ENCODE measurements at places on chromosomes 4 and X. TPM values are rescaled to one million over a fixed set of nuclear protein-coding genes. Genes with fewer than 3 reads are reported as not detected.

Gene CT47B1
- total RNA-seq: not detected

DNA sequence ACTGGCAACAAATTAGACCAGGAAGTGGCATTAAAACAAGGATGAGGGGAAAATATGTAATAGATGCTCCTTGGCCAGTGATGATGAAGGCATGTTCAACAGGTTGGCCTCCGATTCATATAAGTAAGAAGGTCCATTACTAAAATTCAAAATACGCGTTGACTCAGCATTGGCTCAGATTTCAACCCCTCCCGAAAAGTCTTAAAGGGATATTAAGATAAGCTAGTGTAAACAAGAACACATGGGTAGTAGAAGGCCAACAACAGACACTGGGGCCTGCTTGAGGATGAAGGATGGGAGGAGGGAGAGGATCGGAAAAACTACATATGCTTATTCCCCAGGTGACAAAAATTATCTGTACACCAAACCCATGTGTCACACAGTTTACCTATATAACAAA, 19.1 kb upstream of the LAP3 start:
- DNase-seq: peak; percentile 40

DNA sequence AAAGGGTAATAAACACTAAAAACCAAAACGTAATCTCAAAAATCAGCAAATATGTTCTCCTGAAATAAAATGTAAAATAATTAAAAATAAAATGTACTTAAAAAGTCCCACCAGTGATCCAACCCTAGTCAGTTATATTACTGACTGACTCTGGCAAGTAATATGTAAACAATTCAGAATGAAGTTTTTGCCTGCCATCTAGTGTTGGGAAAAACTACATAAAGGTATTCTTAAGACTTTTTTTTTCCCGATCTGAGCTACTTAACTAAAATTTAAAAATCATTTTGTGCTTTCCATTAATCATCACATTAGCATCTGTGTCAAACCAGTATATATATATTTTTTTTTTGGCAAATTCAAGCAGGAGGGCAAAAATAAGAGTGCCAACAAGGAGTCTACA, 24.0 kb downstream of the RCHY1 start:
- peak; percentile 65 for DNase-seq

DNA sequence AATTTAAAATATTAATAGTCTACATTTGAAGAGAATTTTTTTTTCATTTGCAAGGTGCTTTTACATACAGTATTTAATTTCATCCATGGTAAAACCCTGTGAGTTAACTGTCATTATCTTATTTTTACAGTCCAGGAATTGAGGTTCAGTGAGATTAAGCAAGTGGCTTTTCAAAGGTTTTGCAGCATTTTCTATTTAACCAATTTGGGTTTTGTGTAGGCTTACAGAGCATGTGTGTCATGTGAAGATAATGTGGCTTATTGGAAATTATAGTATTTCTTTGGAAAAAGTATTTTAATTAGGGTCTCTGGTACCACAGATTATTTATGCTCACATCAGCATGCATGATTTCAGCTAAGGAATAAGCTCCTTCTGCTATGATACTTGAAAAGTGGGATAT, 4.5 kb downstream of the XK start:
- no peak for DNase-seq

Gene PCDH10
- total RNA-seq: 16.4 TPM

Gene IL21
- not detected for total RNA-seq

Gene PRICKLE3
- total RNA-seq: 5.2 TPM

DNA sequence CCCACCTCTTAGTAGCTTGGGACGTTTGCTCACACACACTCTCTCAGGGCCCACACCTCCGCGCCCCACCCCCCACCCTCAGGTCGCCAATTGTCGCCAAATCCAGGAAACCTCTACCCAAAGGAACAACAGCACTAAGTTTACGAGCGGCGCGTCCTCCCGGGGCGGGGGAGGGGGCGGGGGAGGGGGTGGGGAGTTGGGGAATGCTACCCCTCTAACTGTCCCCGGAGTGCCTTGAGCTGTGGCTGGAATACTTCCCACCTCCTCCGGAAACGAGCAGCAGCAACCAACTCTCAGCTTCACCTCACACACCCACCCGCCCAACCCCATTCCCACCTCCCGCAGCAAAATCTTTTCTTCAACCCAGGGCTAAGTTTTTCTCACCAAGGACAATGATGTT, 135.6 kb upstream of the ZIC3 start:
- DNase-seq: no peak

Gene ZXDA
- 5.5 TPM for total RNA-seq

GRCh38 chrX:154739952-154740465, 10.9 kb downstream of the GAB3 start:
- DNase-seq: no peak

DNA sequence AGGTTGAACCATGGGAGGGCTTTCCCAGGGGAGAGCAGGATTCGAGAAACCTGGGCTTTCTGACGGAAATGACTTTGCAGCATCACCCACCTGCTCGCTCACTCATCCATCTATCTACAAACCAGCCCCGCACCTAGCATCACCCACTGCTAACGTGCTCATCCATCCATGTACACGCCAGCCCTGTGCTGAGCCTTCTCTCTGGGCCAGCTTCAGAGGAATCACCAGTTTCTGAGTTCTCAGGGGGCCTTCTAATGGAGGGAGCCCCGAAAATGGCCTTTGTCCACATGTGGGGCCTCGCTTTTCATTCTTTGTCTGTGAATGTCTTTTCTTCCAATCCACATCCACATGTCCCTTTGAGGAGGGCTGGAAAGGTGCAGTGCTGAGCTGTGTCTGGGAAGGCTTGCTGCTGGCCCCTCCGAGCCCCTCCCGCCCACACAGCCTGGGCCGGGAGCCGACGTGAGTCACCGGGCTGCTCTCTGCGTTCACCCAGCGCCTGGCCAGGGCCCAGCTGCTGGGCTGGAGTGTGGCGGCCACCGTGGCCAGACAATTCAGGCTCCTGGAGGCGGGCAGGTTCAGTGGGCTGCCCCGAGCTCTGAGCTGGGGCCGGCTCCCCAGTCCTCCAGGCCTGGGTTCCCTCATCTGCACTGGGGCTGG, 14.7 kb downstream of the SORCS2 start:
- DNase-seq: peak; percentile 80

Gene NAP1L3
- total RNA-seq: 5.5 TPM

GRCh38 chr4:86007042-86007441, 352.8 kb downstream of the MAPK10 start:
- no peak for DNase-seq

Gene FHIP1A
- under 0.01 TPM for total RNA-seq

Gene KLHL13
- total RNA-seq: 0.97 TPM

DNA sequence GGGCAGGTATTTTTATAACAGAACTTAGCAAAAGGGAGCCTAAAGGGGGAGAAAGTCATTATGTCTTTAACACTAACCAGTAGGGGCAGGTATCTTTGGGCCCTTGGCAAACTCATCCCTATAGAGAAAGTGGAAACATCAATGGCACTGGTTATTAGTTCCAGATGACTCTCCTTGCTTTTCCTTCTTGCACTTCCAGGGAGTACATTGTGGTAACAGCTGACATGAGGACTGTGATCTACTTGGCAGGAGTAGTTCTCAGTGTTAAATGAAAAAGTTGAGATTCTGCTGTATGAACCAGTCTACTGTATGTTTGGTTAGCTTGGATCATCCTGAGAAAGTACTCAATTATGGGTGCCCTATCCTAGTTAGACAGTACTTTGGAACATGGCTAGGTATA, 93.6 kb downstream of the ATXN3L start:
- DNase-seq: no peak

DNA sequence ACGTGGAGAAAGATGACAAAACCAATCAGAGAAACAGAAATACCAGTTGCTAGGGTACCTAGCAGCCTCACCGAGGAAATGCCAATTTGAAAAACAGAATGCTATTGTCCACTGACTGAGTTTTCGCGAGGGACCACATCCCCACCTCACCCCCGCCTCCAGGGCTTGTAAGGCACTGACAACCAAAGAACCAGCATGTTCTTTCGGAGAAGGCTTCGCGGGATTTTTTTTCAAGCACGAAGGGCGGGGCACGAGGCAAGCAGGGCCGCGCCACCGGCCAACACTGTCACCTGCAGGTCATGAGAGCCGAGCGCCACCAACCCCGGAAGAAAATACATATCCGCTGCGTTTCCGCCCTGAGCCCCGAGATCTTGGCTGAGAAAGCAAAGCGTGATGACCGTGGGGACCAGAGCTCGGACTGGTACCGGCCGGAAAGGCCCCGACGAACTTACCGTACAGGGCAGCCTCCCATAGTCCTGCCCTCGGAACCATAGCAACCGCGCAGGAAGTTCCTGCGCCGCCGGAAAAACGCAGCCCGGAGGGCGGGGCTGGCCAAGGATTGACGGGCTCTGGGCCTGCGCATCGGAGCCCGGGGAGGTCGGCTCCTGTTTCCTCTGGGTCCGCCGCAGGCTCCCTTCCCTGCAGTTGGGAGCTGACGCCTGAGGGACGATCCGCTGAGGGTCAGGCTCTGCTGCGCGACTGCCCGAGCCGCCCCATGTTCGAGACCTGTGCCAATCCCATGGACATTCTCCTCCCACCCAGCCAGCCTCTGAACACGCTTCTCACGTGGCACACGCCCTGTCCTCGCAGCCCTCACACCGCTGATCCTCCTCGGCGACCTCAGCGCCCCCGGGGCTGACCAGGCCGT, 59.2 kb upstream of the PAGE5 start:
- peak; percentile 89 for DNase-seq

- DNase-seq: no peak
Measured at GRCh38 chr4:66059556-66059955, 389.3 kb upstream of the EPHA5 start.

Gene COX18
- 36.3 TPM for total RNA-seq

Gene PAK3
- 2.2 TPM for total RNA-seq

Gene AP1S2
- total RNA-seq: 39.7 TPM

GRCh38 chrX:154724993-154725756, 25.7 kb downstream of the GAB3 start:
- DNase-seq: no peak

Gene NDP
- not detected for total RNA-seq

DNA sequence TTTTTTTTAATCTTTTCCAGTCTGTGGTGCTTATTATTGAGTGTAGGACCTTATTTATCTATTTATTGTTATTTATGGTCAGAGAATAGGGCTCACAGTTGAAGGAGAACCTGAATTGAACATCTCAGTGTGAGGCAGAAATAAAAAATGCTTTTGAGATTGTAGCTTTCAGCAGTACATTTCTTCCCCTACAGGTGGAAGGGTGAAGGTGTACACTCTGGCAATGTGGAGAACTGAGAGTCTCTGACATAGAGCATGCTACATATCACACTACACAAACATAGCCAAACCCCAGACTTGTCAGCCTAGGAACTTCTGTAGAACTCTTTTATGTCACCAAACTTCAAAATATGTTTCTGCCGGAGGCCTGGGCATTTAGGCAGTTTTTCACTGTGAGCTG, 140.2 kb downstream of the STIM2 start:
- DNase-seq: no peak

DNA sequence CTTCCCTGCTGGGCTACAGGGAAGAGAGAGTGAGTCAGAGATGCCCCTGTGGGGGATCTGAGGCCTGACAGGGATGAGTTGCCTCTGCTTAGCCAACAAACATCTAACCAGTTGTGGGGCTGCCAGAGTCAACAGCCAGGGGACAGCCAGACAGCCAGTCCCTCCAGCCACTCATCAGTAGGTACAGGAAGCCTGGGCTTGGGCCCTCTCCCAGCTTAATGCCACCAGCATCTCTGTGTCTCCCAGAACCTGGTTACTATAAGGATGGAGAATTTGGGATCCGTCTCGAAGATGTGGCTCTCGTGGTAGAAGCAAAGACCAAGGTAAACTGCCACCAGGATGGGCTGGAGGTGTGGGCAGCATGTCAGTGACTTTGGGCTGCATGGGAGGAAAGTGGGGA, 17.3 kb upstream of the SASH3 start:
- DNase-seq: no peak

GRCh38 chrX:13520351-13520750, 49.0 kb upstream of the EGFL6 start:
- no peak for DNase-seq

Gene SSX2B
- 0.32 TPM for total RNA-seq

- DNase-seq: no peak
Measured at GRCh38 chrX:129230850-129231512, 292.3 kb downstream of the SMARCA1 start.

DNA sequence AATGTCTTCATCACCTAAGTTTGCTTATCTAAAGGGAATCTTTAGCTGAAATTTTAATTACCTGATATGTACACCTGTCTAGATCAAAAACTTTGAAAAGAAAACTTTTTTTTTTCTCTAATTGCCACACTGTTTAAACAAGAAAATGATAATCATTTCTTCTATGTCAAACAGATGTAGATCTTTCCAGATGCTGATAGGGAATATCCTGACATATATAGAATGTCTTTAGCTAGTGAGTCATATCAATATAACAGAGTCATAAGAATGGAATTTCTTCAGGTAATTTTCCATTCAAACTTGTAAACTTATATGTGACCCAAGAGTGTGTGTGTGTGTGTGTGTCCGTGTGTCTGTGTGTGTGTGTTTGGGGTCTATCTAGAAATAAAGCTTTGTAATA, 271.9 kb downstream of the GPM6A start:
- DNase-seq: no peak

Gene ARX
- total RNA-seq: not detected

DNA sequence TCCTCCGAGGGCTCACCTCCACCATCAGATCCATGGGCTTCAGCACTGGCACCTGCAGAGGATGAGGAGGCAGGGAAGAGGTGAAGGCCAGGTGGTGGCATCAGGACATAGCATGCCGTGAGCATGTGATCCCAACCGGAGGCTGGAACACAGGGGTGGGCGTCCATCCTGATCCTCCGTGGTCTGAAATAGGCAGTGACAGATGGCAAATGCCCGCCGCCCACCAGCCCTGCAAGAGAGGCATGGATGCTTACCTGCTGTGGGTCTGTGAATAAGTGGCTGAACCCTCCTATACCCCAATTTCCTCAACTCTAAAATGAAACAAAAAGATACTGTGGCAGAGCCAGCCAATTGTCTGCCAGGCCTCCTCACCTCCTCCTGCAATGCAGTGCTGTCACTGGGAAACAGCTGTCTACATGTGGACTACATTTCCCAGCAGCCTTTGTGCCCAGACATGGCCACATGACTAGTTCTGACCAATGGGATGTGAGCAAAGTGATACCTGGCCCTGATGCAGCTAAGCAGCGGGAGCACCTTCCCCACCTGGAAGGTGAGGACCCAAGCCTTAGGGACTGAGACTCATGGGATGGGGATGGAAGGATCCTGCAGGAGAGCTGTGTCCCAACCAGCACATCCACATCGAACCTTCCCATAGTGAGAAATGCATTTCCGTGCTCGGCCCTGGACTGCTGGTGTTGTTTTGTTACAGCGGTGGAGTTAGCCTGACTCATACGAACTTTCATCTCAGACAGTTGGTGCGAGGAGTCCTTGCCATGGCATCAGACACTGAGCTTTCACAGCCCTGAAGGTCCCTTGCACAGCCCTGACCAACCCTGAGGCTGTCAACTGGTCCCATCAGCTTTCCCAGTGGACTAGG, 99.5 kb downstream of the PPP2R2C start:
- peak; percentile 16 for DNase-seq

Gene ZDHHC9
- total RNA-seq: 22.0 TPM

Gene ADAMTS3
- total RNA-seq: 3.0 TPM

DNA sequence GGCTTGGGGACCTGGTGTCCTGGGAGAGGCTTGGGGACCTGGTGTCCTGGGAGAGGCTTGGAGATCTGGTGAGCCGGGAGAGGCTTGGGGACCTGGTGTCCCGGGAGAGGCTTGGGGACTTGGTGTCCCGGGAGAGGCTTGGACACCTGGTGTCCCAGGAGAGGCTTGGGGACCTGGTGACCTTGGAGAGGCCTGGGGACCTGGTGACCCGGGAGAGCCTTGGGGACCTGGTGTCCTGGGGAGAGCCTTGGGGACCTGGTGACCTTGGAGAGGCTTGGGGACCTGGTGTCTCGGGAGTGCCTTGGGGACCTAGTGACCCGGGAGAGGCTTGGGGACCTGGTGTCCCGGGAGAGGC, 12.6 kb downstream of the SHOX start:
- no peak for DNase-seq

- DNase-seq: peak; percentile 3
Measured at GRCh38 chr4:76434901-76435527, at the start of gene SHROOM3. Gene SHROOM3 (plus strand): TSS chr4:76435229. CDS start chr4:76436053, 824 bp downstream.
